ENCODE measurements at places on chromosomes 6 and 20.

- DNase-seq = no peak
Measured at GRCh38 chr6:48199499-48199898, 88.5 kb upstream of the PTCHD4 start.

GRCh38 chr6:166441325-166442078 is 58.8 kb upstream of the MPC1 start:
- no peak for DNase-seq

- no peak for DNase-seq
Measured at GRCh38 chr6:168273441-168274036, 46.0 kb downstream of the DACT2 start.

DNA sequence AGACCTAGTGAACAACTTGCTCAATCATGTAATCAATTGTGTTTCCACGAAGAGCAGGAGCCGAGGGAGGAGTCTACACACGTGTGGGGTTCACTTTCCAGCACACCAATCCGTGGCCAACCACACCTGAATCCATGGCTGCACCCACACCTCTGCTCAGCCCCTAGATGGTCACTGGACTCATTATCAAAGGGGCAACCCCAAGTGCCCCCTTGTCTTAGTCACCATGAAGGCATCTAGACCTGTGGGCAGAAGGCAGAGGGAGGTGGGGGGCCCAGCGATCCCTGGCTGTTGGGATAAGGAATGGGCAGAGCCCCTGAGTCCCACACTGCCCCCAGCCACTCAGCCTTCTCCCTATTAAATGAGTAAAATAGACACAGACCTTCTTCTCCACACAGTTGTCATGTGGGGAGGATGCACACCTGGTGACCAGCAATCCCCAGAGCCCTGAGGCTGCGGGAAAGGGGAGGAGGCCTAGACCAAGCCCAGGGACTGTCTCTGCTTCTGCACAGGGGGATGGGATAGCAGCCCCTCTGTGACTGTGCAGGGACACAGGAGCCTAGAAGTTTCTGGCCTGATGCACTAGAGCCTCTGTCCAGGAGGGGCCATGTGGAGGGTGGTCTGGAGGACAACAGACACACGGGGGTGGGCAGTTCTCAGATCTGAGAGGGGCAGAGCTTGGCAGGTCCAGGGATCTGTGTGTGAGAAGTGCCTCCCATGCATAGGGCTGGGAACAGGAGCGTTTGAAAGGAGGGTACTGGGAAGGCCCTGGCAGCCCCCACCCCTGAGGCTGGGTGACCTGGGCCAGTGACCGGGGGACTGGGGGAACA is 1.9 kb upstream of the RAET1L start:
- no peak for DNase-seq

DNA sequence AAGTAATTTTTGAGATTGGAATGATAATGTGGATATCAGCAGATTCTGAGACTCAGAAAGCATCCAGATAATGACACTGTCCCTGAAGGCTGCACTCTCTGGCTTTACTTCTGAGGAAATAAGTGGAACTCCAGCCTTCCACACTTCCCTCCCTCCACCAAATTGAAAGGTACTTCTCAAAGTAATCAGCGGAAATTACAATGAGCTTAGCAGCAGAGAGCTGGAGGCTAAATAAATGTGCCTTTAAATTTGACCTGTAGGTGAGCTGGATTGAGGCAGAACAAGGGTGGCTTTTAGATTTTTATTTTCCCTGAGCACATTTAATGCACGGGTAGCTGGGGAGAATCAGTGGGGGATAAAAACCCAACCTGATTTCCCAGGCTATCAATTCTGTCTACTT is 39.3 kb upstream of the RNF144B start:
- DNase-seq = no peak

- no peak for DNase-seq
Measured at GRCh38 chr6:87396595-87397392, 11.0 kb upstream of the CFAP206 start.

DNA sequence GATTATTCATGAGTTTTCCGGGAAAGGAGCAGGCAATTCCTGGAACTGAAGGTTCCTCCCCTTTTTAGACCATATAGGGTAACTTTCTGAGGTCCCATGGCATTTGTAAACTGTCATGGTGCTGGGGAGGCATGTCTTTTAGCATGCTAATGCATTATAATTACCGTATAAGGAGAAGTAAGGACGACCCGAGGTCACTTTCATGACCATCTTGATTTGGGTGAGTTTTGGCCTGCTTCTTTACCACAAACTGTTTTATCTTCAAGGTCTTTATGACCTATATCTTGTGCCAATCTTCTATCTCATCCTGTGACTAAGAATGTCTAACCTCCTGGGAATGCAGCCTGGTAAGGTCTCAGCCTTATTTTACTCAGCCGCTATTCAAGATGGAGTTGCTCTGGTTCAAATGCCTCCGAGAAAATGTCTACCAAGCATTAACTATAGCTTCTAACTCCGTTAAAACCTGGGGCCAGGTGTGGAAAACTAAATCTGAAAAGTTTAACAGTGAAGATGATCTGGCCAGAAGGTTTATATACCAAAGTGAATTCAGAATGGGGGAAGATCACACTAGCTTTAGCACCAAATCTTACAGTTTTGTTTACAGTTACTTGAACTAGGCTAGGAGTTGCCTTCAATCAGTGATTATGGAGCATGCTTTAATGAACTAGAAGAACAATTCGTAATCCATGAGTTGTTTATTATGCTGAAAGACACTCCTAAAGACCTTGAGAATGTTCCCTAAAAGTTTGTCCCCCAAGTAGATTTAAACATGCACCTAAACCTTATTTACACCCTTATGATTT is 80.0 kb upstream of the TOP1 start:
- DNase-seq = no peak

DNA sequence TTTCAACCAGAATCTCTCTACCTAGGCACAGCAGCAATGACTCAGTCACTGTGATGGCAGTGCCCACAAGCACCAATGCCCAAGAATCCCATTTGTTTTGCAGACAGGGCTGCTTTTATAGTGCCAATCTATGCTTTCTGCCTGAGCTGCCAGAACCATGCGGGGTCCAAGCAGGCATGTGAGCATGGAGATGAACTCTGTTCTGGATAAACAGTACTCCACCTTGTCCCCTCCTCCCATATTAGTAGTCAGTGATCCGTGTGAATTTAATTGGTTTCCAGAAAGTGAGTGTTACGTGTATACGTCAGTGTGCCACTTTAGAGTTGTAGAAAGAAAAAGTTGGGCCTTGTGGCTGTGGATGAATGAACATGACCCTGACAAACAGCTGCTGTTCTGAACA is 79.4 kb downstream of the SASH1 start:
- peak; percentile 19 for DNase-seq

Data from NCI-H187 (cell line).